Activated CD4-positive, CD25-positive, alpha-beta regulatory T cell treated with anti-CD3 and anti-CD28 coated beads, Interleukin-2, amount 50 U/mL, for 16 hours (primary cell): ENCODE measurements at places on chromosomes 1 and 21.

DNA sequence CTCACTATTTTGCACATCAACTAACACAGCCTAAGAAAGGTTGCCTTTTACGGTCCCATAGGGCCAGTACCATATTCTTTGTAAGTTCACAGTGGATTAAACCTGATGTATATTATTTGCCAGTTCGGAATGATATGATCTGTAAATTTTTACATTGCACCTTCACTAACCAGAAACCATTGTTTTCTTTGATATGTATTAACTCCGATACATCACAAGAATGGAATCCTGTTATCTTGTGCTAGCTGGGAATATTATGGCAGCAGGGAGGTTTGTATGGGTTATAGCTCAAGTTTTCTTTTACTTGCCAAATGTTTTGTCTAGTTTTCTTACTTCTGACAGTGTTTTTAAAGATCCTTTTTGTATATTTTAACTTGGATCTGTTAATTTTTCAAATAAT, 51.4 kb upstream of the S1PR1 start:
- no peak for DNase-seq

GRCh38 chr1:30422251-30422650, 301.1 kb downstream of the MATN1 start:
- no peak for DNase-seq

- no peak for DNase-seq
Measured at GRCh38 chr1:230188826-230189225, 121.8 kb downstream of the GALNT2 start.

GRCh38 chr1:41650028-41650880, 165.8 kb upstream of the EDN2 start:
- no peak for DNase-seq
